Metanephros (tissue), 2 donors: ENCODE measurements at places on chromosomes 4 and X. TPM values are rescaled to one million over a fixed set of nuclear protein-coding genes. Genes with fewer than 3 reads are reported as not detected.

DMRTC1 gene
- not detected for total RNA-seq

AMBN gene
- total RNA-seq = 0.47 TPM

SLC9B1 gene
- total RNA-seq = 5.0 TPM

C1QTNF7 gene
- total RNA-seq = 19.2 TPM

SMPX gene
- total RNA-seq = 73.3 TPM
